ENCODE measurements at places on chromosomes 12 and 14.

DNA sequence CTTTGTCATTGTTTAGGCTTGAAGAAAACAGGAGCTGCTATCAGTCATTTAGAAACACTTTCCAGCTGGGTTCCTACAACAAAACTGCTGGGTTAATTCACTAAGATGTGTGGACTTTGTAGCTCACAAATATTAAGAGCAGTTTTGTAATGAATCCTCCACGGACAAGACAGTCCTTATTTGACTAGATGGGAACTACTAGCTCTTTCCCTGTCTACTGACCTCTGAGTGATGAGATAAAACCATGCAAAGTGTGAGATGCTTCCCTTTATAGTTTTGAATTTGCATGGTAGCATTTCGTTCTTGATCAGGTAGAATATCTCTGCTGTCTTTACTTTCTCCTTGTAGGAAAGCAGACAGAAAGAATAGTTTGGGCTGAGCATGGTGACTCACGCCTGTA, 72.9 kb upstream of the STXBP6 start:
- DNase-seq = no peak

DNA sequence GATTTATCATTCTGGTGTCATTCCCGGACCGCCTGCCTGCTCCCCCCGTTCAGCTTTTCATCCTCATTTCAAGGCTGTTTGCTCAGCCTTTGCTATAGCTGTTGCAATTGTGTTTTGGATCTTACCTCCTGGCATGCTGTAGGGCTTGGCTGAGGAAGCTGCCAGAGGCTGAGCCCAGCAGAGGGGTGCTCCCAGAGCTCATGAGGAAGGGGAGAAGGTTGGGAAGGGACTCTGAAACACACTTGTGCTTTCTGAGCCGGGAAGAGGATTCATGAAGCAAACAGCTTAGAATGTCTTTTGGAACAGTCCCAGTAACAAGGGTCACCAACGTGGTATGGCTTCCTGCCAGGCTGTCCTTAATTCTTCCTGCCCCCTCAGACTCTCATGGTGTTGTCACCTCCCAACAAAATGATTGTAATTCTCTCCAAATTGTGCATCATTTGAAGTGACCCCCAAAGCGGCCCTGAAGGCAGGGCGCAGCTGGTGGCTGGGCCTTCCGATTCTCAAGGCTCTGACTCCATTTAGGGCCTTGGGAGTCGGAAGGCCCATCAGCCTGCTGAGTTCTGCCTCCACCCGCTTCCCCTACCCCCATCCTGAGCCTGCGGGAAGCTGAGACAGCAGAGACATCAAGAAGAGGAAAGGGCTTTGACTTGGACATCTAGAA, 111.9 kb upstream of the ARHGAP5 start:
- DNase-seq = no peak

GRCh38 chr14:33636716-33637115, 314.2 kb downstream of the EGLN3 start:
- DNase-seq = no peak

DNA sequence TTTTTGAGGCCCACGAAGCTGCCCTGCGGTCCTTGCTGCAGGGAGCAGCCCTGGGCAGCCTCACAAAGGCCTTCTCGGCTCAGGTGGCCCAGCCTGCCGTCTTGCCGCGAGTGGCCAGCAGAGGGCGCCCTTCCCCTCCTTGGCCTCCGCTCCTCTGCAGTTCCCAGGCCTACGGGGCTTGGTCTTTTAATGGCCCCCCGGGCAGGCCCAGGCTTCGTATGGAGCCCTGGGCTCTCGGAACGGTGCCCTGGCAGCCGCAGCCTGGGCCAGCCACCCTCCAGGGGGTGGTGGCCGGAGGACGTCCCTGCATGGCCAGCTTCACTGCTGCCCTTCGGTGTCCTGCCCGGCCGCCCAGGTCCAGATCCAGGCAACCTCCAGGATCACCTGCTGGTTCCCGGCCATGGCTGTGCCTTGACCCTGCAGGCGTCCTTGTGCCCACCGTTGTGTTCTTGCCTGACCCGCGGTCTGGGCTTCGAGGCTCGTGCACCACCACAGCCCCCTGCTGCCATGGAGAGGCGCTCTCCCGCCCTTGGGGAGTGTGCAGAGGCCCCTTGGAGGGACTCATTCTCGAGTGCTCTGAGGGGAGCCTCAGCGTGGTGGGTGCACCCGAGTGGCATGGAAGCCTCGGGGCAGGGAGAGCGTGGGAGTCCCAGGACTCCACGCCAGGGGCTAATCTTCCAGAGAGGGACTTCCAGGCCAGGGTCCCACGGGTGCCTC, 9.4 kb downstream of the ASPG start:
- DNase-seq = no peak

DNA sequence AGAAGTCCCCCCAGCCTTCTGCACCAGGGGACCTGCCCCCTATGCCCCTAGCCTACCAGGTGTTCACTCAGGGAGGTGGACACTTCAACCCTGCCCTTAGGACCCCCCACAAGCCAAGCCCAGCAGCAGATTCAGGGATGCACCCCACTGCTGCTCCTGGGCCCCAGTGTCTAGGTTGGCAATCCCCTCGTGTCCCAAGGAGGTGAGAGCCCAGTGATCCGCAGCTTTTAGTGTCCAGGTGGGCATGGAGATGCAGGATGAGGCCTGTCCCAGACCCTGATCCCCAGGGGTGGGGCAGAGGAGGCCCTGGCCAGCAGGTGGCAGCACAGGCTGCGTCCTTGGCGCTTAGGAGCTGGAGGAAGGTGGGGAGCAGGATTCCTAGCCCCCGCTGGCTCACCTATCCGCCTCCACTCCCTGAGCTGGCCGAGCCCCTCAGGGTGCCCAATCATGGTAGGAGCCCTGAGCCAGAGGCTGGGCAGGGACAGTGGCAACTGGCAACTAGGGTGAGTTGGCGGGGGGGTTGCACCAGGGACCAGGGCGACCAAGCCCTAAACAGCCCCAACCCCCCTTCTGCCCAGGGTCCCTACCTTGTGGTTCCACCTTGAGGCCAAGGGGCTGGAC, 4.1 kb downstream of the CKB start:
- DNase-seq = peak; percentile 54

GRCh38 chr14:88831284-88831683, 6.8 kb downstream of the TTC8 start:
- DNase-seq = no peak

- no peak for DNase-seq
These were observed 23.4 kb downstream of the LRRIQ1 start for GRCh38 chr12:85059594-85059993.

DNA sequence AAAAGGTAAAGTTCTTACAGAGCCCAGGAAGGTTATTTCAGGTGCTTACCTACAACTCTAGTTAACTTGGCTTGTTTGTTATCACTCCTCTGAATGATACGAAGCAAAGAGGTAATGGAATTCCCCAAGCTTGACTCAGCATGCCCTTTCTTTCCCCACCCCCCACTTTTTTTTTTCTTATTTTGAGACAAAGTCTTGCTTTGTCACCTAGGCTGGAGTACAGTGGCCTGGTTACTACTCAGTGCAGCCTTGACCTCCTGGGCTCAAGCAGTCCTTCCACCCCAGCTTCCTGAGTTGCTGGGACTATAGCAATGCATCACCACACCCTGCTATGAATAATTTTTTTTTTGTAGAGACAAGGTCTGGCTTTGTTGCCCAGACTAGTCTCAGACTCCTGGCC, 17.1 kb upstream of the YBX3 start:
- peak; percentile 79 for DNase-seq

DNA sequence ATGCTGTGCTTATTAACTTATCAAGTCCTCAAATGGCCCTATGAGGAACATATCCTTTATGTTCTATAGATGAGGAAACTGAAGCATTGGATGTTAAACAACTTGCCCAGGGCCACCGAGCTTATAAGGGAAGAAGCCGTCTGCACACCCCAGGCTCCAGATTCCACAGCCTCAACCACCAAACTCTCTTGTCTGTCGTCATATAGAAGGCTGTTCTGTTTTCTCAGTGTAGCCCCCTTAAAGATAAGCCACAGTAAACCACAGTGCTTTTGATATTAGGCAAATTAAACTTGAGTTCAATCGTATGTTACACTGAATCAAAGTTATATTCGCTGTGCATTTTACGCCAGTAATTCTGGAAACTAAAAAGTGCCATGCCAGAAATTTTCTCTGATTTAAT, 116.7 kb downstream of the PRKCH start:
- no peak for DNase-seq

GRCh38 chr12:68591734-68592418, 18.8 kb upstream of the RAP1B start:
- no peak for DNase-seq

- DNase-seq = peak; percentile 52
These were observed 50.4 kb downstream of the CHGA start for GRCh38 chr14:92973261-92973797.

GRCh38 chr12:459430-460258, at the start of gene B4GALNT3:
Gene B4GALNT3 (plus strand): TSS chr12:459939. CDS start chr12:460377, 438 bp downstream.
- no peak for DNase-seq

DNA sequence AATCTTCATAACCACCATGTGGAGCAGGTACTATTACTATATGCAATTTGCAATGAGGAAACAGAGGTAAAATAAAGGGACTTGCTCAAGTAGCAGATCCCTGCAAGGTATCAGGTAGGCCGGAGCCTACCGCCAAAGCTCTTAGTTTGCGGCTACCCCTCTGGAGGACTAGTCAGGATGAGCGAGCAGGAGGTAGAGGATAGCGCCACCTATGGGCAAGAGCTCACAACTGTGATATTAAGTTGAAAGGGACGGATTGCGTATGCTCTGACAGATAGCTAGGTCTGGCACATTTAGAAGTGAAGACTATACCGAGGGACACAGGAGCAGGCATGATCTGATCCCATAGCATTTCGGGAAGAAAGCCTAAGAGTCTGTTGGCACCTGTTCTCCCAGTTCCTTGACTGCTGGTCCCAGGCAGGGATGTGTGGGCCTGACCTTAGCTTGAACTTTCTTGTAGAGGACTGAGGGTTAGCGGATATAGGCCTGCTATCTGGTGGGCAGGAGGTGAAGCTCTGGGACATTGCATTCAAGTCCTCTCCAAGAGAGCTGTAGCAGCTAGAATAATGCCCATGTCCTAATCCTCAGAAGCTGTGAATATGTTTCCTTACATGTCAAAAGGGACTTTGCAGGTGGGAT, 48.0 kb downstream of the SLC17A8 start:
- no peak for DNase-seq

GRCh38 chr14:56152221-56152620, 34.0 kb downstream of the PELI2 start:
- DNase-seq = no peak

DNA sequence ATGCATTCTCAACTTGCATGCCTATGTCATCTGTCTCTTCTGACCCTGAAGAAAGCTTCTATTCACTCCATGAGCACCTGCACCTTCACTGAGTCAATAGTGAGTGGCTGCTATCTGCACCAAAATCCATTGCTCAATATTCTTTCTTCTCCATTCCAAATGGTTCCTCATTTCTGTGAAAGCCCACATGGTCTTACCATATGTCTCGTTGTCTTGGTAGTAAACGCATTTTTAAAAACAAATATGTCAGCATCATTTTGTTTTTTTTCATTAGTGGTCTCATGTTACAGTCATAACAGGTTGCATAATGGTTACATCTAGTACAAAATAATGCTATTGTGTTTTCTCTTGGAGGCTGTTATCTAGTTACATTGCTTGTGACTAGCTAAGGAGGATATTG, 106.9 kb upstream of the CPM start:
- no peak for DNase-seq

DNA sequence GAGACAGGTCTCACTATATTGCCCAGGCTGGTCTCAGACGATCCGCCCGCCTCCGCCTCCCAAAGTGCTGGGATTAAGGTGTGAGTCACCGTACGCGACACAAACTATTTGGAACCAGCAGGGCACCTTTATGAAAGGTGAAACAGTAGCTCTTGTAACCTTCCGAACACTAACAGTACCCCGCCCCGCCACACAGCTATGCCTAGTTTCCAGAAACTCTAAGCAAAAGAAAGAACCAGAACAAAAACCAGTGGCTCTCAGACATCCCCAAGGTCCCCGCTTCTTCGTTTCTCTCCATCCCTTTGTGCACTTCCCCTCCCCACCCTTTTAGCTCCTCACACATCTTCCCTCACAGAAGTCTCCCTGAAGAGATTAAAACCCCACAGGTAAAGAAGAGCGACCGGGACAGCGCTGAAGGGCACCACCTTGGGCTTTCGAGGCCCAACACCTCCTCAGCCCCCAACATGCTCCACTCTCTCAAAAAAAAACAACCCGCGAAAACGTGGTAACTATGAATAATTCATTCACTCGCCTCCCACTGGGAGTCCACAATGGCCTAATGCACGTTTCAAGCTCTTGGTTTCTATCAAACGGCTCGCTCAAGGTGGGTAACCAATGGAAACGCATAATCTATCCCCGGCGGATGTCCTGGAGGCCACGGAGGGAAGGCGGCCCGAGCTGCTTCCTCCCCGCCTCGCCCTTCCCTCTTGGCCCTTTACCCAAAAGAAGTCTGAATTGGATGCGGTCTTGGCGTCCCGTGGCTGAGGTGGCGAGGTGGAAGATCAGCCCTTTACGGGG, 877 bp downstream of the BAG5 start:
- peak; percentile 72 for DNase-seq

DNA sequence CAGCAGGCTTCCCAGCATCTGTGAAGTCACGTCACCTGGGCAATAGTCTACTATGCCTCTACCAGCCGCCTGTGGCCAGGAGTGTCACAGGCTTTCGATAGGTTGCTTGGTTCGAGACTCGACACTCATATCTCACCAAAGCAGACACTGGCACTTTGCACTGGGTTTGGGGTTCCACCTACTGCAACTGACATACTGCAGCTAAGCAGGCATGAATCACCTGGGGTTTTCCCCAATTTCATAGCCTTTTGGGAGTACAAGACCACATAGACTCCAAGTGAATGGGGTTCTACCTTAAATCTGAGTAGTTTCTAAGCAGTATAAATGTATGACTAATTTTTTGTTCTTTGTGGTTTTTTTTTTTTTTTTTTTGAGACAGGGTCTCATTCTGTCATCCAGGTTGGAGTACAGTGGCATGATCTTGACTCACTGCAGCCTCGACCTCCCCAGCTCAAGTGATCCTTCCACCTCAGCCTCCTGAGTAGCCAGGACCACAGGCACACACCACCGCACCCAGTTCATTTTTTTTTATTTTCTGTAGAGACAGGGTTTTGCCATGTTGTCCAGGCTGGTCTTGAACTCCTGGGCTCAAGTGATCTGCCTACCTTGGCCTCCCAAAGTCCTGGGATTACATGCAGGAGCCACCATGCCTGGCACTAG, 32.1 kb downstream of the DMAC2L start:
- no peak for DNase-seq

DNA sequence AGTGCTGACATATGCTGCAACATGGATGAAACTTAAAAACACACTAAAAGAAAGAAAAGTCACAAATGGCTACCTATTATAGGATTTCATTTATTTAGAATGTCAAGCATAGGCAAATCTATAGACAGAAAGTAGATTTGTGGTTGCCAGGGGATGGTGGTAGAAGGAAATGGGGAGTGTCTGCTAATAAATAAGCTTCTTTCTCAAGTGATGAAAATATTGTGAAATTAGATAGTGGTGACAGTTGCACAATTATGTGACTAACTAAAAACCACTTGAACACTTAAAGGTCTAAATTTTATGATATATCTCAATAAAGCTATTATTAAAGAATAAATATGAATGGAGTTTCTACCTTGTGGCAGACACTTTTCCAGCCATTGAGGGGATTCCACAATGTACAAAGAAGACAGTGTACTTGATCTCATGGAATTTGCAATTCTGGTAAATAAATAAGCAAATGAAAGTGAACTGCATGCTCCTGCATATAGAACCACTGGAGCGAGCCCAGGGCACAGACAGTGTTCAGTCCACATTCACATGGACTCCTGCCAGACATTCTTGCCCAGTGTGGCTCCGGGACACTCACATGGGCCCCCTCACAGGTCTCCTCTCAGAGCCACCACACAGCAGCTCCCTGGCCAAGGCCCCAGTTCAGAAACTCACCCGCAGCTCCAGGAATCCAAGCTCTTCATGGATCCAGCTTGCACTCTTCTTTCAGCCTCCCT, 107.1 kb upstream of the ARID2 start:
- no peak for DNase-seq

GRCh38 chr14:34722723-34723545, 8.5 kb upstream of the CFL2 start:
- peak; percentile 39 for DNase-seq
